Breast epithelium (tissue), 4 donors: ENCODE measurements at places on chromosomes 3 and 15. TPM values are rescaled to one million over a fixed set of nuclear protein-coding genes. Genes with fewer than 3 reads are reported as not detected.
A peak's percentile ranks its signal among the peaks of the same experiment; 100 is the strongest.

- H3K36me3 ChIP-seq = no peaks in the 10 kb centered on the region
- H3K4me3 ChIP-seq = no peak overlapping the region
- no peaks in the 10 kb centered on the region for H3K27me3 ChIP-seq
- no peaks in the 10 kb centered on the region for H3K4me1 ChIP-seq
- no peak for DNase-seq
Observed at GRCh38 chr3:110181226-110181625, 843.9 kb upstream of the DPPA4 start.

DNA sequence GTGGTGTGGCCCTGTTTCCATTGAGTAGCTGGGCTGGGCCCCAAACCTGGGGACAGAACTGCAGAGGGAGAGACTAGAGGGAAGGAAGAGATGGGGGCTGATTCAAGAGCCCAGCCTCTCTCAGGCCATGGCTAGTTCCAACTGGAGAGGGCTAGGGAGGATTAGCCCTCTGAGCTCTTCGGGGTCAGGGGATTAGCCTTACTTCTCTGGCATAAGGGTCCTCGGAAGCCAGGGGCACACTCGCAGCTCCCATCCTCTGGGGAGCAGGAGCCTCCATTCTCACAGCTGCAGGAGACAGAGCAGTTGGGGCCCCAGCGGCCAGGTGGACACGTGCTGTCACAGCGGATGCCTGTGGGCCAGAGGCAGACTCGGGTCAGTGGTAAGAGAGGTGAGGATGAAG is 53.3 kb downstream of the RAB11A start:
- H3K4me3 ChIP-seq = no peak overlapping the region
- no peaks in the 10 kb centered on the region for H3K27me3 ChIP-seq
- H3K27ac ChIP-seq = no peak overlapping the region
- DNase-seq = no peak

GRCh38 chr15:90074916-90075315 is 27.4 kb downstream of the IDH2 start:
- DNase-seq = no peak
- no peak overlapping the region for H3K4me3 ChIP-seq
- H3K27me3 ChIP-seq = no peaks in the 10 kb centered on the region

GRCh38 chr3:159828542-159828943 is 160.1 kb upstream of the IL12A start:
- no peaks in the 10 kb centered on the region for H3K4me1 ChIP-seq
- DNase-seq = no peak
- peak overlapping the region; percentile 20 for H3K27ac ChIP-seq
- H3K4me3 ChIP-seq = no peak overlapping the region

GRCh38 chr3:57949344-57949743 is 58.9 kb upstream of the FLNB start:
- peak overlapping the region; percentile 88 for H3K27ac ChIP-seq
- no peaks in the 10 kb centered on the region for H3K27me3 ChIP-seq
- no peak for DNase-seq
- H3K4me3 ChIP-seq = no peak overlapping the region
- H3K4me1 ChIP-seq = peaks cover 4% of the 10 kb centered on the region

- DNase-seq = no peak
- no peaks in the 10 kb centered on the region for H3K36me3 ChIP-seq
- H3K4me1 ChIP-seq = peaks cover 6% of the 10 kb centered on the region
- H3K4me3 ChIP-seq = peak overlapping the region; percentile 76
- no peaks in the 10 kb centered on the region for H3K27me3 ChIP-seq
- H3K27ac ChIP-seq = peak overlapping the region; percentile 79
Observed at GRCh38 chr15:39783244-39783820, 691 bp upstream of the FSIP1 start.

DNA sequence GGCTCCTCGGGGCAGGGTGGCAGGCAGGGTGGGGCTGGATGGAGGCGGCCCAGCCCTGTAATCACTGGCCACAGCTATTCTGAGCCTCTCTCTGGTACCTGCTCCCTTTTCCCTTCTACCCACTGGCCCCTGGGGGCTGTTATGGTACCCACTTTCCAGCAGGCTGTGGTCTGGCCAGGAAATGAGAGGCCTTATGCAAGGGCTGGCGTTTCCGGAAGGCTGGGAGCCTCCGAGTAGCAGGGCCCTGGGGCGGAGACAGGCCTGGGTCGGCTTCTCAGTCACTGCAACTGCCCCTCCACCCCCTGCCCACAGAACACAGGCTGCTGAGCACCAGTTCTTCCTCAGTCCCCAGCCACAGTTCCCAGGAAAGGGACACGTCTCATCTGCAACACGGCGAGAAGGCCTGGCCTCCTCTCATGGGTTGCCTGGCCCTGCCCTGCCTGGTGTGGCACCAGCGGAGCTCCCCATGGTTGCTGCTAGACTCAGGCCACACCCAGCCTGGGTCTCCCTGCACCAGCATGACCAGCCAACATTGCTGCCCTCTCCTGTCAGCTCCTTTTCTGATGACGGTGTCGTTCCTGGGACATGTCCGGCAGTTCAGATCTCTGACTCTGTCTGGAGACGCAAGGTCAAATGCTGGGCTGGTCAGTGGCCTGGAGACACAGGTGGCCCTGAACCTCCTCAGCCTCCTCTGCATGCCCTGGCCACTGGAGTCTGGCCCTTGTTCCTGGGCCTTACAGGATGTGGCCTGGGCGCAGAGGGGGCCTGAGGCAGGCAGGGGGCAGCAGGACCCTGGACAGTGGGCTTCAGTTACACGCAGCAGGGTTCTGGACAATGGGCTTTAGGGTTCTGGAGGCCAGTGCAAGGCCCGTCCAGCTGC is 6.5 kb downstream of the CHST13 start:
- no peak for DNase-seq
- no peaks in the 10 kb centered on the region for H3K36me3 ChIP-seq
- no peak overlapping the region for H3K27ac ChIP-seq
- no peak overlapping the region for H3K4me3 ChIP-seq
- no peaks in the 10 kb centered on the region for H3K4me1 ChIP-seq
- no peaks in the 10 kb centered on the region for H3K27me3 ChIP-seq

- no peaks in the 10 kb centered on the region for H3K4me1 ChIP-seq
- H3K4me3 ChIP-seq = no peak overlapping the region
- H3K27me3 ChIP-seq = no peaks in the 10 kb centered on the region
- H3K27ac ChIP-seq = no peak overlapping the region
Observed at GRCh38 chr15:67248011-67248505, 6.4 kb downstream of the AAGAB start.

DNA sequence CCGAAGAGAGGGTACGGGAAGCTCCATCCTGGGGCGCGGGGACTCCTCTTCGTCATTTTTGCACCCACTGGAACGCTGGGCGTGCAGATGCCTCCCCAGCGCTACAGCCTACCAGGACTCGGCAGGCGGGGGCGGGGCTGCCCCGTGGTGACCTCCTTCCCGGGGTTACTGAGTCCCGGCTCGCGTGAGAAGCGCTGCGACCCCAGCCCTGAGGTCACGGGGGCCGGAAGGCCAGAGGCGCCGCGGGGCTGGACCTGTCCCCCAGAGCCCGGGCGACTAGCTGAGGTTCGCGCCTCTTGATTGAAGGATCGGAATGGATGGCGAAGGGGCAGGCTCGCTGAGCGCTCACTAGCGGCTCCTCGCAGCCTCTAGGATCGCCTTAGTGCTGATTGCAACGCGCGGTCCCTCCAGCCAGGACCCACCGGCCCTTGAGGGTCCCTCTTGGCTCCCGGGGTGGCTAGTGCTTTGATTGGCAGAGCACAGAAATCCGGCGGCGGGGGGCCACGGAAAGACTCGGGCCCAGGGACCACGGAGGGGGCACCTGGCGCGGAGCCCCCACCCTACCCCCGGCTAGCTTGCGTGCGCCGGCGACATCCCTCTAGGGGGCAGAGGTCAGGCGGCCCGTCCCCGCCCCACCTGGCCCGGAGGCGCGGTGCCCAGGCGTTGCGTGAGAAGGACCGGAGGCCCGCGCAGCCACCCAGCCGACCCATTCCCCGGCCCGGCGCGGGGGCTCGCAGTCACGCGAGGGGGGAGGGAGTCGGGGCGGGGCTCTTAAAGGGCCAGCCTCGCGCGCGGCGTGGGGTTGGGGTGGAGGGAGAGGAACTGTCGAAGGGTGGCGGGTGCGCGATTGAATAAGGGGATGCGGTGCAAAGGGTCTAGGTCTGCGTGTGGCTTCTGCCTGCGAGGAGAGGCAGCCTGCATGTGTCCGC is 781 bp upstream of the CYP1A1 start:
- no peak for DNase-seq
- no peaks in the 10 kb centered on the region for H3K36me3 ChIP-seq
- H3K4me3 ChIP-seq = peak overlapping the region; percentile 67
- no peaks in the 10 kb centered on the region for H3K27me3 ChIP-seq
- H3K4me1 ChIP-seq = no peaks in the 10 kb centered on the region

DNA sequence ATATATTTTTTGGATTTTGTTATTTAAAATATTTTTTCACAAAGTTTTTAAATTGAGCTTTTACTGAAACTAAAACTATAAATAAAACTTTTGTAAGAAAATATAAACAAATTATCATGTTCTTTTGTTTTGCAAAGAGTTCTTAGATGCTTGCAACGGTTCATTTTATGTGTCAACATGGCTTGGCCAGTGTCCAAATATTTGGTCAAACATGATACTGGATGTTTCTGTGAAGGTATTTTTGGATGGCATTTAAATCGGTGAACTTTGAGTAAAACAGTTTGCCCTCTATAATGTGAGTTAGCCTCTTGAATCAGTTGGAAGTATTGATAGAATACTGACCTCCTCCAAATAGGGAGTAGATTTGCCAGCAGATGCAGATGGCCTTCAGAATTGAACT is 612.6 kb upstream of the NECTIN3 start:
- H3K4me1 ChIP-seq = no peaks in the 10 kb centered on the region
- H3K27ac ChIP-seq = no peak overlapping the region
- no peaks in the 10 kb centered on the region for H3K27me3 ChIP-seq
- no peak for DNase-seq
- no peak overlapping the region for H3K4me3 ChIP-seq

DNA sequence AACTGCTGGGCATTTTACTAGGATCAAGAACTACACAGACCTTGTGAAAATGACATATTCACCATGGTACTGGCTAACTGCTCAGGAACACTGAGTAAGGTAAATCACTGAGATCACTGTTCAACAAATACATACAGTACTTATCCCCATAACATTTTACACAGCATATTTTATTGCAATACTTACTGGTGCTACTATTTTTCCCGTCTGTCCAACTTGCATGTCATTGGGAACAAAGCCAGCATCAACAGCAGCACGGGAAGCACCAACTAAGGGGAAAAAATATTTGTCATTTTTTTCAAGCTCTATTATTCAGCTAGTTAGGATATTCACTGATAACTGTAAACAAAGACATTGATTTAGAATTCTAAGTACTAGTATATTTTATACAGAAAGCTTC is 37.0 kb downstream of the ETFA start:
- no peak for DNase-seq
- no peaks in the 10 kb centered on the region for H3K4me1 ChIP-seq
- no peak overlapping the region for H3K4me3 ChIP-seq
- no peaks in the 10 kb centered on the region for H3K27me3 ChIP-seq

DNA sequence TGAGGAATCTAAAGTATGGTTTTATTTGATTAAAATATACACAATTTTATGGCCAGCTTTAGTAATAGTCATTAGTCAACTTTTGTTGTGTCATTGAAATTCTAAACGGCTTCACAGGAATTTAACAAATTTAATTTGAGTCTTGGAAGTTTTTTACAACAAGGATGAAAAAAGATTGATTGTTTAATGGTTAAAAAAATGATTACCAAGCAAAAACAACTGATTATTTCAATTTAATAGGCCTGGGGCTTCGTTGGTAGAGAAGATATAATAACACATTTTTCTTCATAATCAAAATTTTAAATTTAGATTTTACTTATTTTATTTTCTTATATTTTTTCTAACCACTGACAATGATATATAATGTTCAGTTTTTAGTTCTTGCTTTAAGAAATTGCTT is 4.4 kb downstream of the MME start:
- no peaks in the 10 kb centered on the region for H3K4me1 ChIP-seq
- H3K4me3 ChIP-seq = no peak overlapping the region
- no peaks in the 10 kb centered on the region for H3K36me3 ChIP-seq
- H3K27me3 ChIP-seq = no peaks in the 10 kb centered on the region

DNA sequence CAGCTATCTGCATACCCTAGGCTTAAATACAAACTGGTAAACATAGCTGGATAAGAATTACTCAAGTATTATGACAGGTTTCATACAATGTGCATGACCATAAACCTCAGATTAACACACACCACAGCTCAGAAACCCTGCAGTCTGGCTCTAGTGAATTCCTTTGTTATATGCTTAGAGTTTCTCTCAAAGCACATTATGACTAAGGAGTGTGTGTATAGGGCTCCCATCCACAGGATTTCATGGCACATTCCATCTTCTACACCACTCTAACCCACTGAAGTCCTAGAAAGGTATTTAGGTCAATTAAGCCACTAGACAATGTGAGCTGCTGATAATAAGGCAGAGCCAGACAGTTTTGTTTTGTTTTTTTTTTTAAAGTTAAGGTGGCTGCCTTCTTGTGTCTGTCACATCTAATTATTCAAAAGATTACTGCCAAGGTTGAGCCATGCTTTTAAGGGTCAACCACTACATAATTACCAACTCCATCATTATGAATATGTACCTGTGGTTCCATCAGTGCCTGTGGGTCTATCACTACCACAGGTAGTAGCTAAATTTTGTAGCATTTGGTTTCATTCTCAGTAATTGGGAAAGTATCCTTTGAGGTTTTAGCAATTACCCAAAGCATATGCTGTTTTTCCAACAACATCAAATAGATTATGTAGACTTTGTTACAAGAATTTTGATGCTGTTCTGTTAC is 107.0 kb downstream of the ALCAM start:
- H3K27ac ChIP-seq = no peak overlapping the region
- DNase-seq = no peak
- H3K4me3 ChIP-seq = no peak overlapping the region
- H3K27me3 ChIP-seq = no peaks in the 10 kb centered on the region
- no peaks in the 10 kb centered on the region for H3K4me1 ChIP-seq
- no peaks in the 10 kb centered on the region for H3K36me3 ChIP-seq

- H3K36me3 ChIP-seq = no peaks in the 10 kb centered on the region
- no peak overlapping the region for H3K4me3 ChIP-seq
- no peaks in the 10 kb centered on the region for H3K27me3 ChIP-seq
- no peaks in the 10 kb centered on the region for H3K4me1 ChIP-seq
- H3K27ac ChIP-seq = no peak overlapping the region
Observed at GRCh38 chr3:2888592-2888991, 221.6 kb downstream of the IL5RA start.

DNA sequence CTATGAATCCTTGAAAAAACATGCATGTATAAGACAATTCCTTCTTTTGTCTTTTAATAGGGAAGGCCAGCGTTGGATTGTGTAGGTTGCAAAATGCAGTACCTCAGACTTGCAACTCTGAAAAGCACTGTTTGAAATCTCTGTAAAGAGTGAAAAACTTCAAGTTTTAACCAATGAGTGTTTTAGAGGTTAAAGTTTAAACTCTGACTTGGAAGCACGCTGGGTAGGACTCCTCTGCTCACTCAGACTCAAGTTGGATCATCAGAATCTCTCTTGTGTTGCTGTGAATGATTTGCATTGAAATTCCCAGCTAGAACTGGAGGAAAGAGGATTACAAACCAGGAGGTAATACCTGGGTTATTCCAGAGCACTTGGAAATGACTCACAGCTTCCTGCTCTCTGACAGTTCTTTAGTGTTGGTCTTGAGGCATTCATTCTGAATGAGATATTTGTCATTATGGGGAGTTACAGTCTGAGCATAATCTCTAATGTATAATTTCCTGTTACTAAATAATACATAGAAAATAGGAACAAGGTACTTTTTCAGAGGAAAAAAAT is 49.1 kb downstream of the PLS1 start:
- no peak for DNase-seq
- H3K27me3 ChIP-seq = no peaks in the 10 kb centered on the region
- H3K4me1 ChIP-seq = no peaks in the 10 kb centered on the region

The CFAP100 gene
- total RNA-seq = not detected

The RPL4 gene
- 3,828 TPM for total RNA-seq

The TMC3 gene
- 0.15 TPM for total RNA-seq

The ISL2 gene
- total RNA-seq = 0.29 TPM

The ARGFX gene
- total RNA-seq = not detected

The WDR49 gene
- total RNA-seq = 0.80 TPM

The ANKUB1 gene
- total RNA-seq = not detected

The CHRNA7 gene
- total RNA-seq = not detected

The MYRIP gene
- 2.6 TPM for total RNA-seq

The BLM gene
- 0.33 TPM for total RNA-seq
